ENCODE measurements at places on chromosomes 5 and 9. TPM values are rescaled to one million over a fixed set of nuclear protein-coding genes. Genes with fewer than 3 reads are reported as not detected.

The KCNIP1 gene
- 15.0 TPM for total RNA-seq

The HMCN2 gene
- total RNA-seq: under 0.01 TPM

The OR1N2 gene
- not detected for total RNA-seq

The EFNA5 gene
- 17.0 TPM for total RNA-seq

The SH3GL2 gene
- 47.9 TPM for total RNA-seq

The TERT gene
- not detected for total RNA-seq

The OR1J2 gene
- not detected for total RNA-seq

The PLPPR1 gene
- 122 TPM for total RNA-seq

The CCDC183 gene
- total RNA-seq: 2.2 TPM

The SLC4A9 gene
- under 0.01 TPM for total RNA-seq

The PLEKHG4B gene
- 4.7 TPM for total RNA-seq

The CNTNAP3B gene
- total RNA-seq: 17.7 TPM

The MAP3K1 gene
- 16.0 TPM for total RNA-seq

The NSMF gene
- total RNA-seq: 57.0 TPM

The SLC6A3 gene
- not detected for total RNA-seq

The DIRAS2 gene
- total RNA-seq: 31.5 TPM

The CWC27 gene
- 25.6 TPM for total RNA-seq

The HTR1A gene
- 8.4 TPM for total RNA-seq

The ARSI gene
- 0.25 TPM for total RNA-seq

The PDE8B gene
- 8.9 TPM for total RNA-seq

The ANKRD33B gene
- total RNA-seq: 3.0 TPM

The PCDHGA4 gene
- 7.9 TPM for total RNA-seq

The SLC25A2 gene
- not detected for total RNA-seq

The DRD1 gene
- 4.7 TPM for total RNA-seq

The CTXN3 gene
- 3.2 TPM for total RNA-seq

The WHRN gene
- total RNA-seq: 0.98 TPM

The ERAP2 gene
- total RNA-seq: 0.98 TPM

The ZNF189 gene
- total RNA-seq: 38.1 TPM

The CARD9 gene
- total RNA-seq: under 0.01 TPM

The TPM2 gene
- 12.0 TPM for total RNA-seq

The KCNN2 gene
- total RNA-seq: 15.0 TPM

The RAD23B gene
- total RNA-seq: 72.3 TPM

The HBEGF gene
- total RNA-seq: 14.3 TPM

The ANXA2R gene
- total RNA-seq: 0.49 TPM

The ZDHHC11 gene
- total RNA-seq: 11.3 TPM

The GABBR2 gene
- 47.2 TPM for total RNA-seq

The CAMK2A gene
- total RNA-seq: 6.6 TPM

The FGFR4 gene
- total RNA-seq: 2.7 TPM

The MARCOL gene
- total RNA-seq: not detected

The CERT1 gene
- 46.2 TPM for total RNA-seq

The IL31RA gene
- not detected for total RNA-seq

The RORB gene
- total RNA-seq: 49.9 TPM

The C5orf58 gene
- not detected for total RNA-seq

The IFNA17 gene
- not detected for total RNA-seq

All from temporal lobe (tissue), 4 donors.